Cerebellar nuclear complex (tissue), 1 donor: ENCODE measurements at places on chromosomes 13 and 19.

- DNase-seq: no peak
Measured at GRCh38 chr13:26112843-26113242, 61.0 kb upstream of the SHISA2 start.

- DNase-seq: no peak
Measured at GRCh38 chr19:35458731-35459391, 10.8 kb downstream of the FFAR2 start.

DNA sequence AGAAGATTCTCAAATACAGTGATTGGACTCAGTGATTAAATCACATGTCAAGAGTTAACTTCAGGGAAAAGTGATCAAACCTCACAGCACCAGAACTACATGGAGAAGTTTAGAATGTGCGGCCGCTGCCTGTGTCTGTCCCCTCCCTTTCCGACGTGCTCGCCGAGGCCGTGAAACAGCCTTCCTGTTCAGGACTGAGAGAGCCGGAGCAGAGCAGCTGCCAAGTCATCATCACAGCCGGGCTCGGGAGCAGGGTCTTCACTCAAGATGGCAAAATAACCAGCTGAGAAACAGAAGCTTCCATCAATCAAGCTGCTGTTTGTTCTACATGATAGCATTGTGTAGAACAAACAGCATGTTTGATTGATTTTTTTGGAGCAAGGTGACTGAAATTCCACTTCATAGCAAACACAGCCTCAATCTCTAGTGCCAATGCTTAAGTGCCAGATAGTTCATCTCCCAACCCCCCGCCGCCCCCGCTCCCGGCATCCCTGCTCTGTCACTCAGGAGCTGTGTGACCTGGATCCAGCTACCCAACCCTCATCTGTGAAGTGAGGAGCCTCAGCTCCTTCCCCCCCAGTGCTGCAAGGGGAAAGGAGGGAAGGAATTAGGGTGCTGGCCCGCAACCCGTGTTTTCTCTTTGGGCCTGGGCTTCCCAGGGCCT lies 70.6 kb downstream of the HSPH1 start:
- no peak for DNase-seq

DNA sequence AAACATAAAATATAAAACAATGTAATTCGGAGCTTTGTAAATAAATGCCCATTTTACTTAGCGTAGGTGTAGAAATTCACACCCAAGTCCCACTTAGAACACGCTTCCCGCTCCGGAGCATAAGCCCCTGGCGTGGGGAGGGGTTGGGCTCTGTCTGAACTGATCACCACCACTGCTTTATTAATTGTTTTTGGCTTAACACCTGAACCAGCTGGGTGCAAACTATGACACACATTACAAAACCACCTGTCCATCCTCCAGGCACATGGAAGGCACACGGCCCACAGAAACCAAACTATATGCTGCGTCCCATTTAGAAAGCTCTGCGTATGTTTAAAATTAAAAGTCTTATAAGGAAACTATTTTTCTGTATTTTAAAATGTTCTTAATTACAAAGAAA lies 25.9 kb downstream of the RASA3 start:
- no peak for DNase-seq

GRCh38 chr19:10209315-10209714 lies 14.6 kb upstream of the DNMT1 start:
- DNase-seq: no peak

DNA sequence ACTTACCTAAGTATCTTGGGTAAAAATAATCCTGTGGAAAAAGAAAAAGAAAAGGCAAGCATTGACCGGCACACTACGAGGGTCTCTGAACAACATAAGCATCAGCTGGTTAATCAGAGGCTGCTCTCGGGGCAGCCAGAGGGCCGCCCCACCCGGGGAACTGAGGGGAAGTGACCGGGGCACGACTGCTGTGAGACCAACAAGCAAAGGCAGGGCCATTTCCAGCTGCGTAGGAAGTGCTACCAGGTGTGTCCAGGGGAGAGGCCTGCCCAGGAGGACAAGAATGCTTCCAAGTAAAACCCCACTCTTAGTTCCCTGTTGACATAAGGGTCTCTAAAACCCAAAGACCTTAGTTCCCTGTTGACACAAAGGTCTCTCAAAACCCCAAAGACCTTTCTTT lies 15.9 kb downstream of the GAS6 start:
- DNase-seq: no peak

DNA sequence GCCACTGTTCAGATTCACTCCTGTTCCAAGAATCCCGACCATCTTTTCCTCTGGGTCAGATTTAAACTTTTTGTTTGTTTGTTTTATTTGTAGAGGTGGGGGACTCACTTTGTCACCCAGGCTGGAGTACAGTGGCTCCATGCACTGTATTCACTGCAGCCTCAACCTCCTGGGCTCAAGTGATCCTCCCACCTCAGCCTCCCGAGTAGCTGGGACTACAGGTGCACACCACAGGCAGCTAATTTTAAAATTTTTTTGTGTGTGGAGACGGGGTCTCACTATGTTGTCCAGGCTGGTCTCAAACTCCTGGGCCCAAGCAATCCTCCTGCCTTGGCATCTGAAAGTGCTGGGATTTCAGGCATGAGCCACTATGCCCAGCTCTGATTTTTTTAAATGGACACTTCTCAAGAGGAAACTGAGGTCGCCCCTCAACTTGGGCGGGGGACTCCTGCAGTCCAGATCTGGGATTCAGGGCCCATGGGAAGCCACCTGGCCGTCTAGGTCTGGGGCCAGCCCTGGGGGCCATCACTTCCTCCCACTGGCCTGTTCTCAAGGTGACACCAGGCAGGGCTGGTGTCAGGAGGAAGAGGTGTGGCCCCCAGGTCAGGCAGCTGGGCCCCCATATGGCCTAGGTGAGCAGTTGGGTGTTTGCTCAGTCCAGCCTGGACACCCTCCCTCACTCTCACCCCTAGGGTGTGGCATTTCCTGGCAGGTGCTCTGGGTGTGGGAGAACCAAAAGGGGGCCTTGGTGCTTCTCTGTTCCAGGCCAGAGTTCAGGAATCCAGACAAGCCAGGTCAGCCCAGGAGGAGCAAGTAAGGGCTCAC lies 1.3 kb downstream of the B3GNT3 start:
- DNase-seq: no peak

DNA sequence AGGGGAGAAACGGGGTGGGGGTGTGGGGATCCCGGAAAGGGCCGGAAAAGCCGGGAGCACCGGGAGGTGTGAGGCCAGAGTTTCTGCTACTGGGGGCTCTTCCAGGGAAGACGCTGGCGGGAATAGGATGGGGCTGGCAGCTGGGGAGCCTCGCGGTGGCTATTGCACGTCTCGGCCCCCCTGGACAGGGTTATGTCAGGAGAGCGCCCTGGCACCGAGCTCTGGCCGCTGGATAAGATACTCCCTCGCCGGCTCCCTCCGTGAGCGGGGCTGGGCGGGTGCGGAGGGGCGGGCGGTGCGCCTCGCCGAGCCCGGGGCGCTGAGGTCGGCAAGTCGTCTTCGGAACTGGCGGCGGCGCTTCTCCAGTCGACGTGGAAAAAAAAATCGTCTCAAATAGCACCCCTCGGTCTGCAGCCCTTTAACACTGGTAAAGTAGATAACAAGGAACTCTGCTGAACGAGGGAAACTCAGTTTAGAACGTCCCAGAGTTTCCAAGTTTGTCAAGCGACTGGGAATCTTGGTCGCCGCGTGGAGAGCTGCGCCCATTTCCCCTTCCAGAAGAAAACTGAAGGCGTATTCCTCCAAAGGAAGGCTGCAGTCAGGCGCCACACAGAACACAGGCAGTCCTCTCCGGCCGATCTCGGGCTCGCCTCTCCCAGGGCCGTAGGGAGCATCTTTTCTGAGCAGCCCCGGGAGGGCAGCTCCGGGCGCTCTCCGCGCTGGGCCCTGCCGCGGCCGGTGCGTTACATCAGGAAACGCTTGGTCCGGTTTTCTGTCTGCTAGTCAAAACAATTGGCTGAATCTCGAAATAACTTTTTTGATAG lies 115.1 kb downstream of the KCNRG start:
- DNase-seq: no peak

DNA sequence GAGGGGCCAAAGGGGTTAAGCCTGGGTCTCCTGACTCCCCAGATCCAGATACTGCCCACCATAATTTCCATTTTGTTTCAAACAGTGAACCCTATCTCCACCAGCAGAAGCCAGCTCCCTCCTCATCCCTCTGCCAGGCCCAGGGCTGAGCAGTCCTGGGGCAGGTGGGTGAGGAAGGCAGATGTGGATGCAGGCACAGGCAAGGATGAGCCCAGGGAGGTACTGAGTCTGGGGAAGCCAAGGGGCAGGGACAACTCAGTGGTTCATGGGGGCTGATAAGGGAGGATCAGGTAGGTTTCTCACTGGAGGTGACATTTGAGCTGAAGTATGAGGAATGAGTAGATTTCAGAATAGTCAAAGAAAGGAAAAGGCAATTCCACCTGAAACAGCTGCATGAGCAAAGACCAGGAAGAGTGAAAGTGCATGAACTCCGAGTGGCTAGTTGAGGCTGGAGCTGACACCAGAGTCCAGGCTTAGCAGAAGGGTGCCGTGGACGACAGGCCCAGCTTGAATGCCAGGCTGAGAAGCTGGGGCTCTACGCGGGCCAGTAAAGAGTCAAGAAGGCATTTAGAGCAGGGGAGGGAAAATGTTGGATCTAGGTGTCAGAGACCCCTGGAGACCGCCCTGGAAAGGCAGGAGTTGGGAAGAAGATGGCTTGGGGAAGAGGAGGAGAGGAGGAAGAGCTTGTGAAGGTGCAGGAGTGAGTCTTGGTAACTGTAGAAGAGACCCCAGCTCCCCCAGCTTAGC lies 10.3 kb downstream of the CIC start:
- DNase-seq: no peak

GRCh38 chr13:26679411-26680122 lies 81.0 kb downstream of the GPR12 start:
- DNase-seq: no peak

GRCh38 chr13:111943229-111943795 lies 123.6 kb upstream of the SOX1 start:
- DNase-seq: no peak

DNA sequence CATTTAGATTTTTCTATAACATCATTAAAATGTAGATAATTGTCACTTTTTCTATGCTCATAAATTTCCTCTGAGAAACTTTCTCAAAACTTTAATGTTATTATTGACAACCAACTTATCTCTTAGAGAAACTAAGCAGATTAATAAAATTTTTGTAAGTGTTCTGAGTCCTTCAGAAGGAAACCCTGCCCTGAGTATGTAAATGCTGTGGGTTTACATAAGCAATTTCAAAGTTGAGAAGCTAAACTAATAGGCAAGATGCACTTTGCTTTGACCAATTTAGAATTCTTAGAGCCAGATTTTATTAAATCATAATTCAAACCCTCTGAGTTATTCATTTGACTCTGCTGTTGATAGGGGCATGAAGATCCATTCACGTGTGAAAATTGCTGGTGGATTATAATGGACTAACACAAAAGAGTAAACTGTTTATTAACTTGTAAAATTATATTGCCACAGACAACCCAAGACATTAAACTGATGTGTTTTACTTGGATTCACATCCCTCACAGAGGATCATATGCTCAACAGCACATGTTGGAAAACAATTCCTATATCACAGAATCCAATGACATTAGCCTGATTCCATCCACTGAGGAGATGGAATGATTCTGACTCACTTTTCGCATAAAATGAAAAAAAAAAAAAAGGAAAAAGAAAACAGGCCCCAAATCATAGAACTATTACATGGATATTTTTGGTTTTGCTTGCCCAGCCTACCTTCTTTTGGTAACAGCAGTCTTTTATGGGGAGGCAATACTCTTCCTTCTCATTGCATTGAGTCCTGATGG lies 453.7 kb upstream of the HTR2A start:
- DNase-seq: no peak
